HepG2 (cell line): ENCODE measurements at places on chromosomes 7 and 10.

DNA sequence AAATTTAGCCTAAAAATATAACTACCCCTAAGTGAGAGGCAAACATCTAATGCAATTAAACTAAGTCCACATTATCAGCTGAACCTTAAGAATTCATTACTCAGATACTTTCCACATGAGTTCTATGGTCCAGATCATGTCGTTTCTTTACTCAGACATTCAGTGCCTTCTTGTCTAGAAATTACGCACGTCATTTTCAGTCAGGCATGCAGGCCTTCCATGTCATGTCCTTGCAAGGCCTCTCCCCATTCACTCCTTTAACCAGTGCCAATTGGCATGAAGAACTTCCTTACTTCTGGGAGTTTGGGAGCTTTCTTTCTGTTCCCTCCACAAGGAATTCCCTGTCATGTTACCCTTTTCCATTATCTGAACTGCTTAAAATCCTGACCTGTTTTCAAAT lies 118.8 kb downstream of the NRP1 start:
- no peak for DNase-seq

- DNase-seq: no peak
Observed at GRCh38 chr10:127774766-127775559, 38.0 kb downstream of the FOXI2 start.

DNA sequence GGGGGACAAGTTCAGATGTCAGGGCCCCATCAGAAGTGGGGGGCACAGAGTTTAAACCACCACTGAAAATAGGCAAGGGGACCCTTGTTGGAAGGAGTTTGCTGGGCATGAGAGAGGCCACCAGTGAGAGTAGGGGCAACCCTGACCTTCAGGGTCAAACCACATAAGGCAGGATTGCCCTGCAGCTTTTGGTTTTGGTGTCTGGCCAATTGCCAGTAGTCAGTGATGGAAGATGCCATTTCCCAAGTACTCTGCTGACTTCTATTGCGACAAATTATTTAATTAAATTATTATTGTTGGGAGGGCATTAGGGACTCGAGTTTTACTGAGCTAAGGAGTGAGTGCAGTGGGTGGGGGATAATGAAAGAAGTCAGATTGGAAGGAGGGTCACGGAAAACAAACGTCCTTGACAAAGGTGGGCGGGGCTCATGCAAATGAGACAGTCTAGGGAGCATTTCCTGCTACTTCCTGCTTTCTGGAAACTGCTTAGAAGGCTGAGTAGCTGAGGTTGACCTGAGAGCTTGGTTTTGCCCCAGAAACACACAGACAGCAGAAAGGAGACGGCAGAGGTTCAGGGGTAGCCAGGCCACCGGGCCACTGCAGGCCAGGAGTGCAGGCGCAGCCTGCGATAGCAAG lies 74.2 kb upstream of the ANLN start:
- no peak for DNase-seq

DNA sequence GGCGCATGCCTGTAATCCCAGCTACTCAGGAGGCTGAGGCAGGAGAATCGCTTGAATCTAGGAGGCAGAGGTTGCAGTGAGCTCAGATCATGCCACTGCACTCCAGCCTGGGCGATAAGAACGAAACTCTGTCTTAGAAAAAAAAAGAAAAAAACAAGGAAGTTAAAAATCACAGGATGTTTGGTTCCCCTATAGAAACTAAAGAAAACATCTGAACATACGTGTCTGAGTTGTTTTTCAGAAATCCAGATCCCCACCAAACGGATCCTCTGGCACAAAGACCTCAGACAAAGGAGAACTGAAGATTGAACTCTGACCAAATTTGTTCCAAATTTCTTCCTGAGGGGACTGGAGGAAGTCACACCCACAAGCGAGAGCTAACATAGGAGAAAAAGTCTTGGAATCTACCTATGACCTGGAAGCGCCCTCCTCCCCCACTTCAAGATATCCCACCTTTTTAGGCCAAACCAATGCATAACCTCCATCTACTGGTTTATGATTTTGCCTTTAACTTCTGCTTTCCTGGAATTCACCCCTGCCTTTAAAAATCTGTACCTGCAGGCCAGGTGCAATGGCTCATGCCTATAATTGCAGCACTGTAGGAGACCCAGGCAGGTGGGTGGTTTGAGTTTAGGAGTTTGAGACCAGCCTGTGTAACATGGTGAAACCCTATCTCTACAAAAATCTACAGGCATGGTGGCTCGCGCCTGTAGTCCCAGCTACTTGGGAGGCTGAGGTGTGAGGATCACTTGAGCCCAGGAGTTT lies 19.7 kb upstream of the SIRT1 start:
- DNase-seq: no peak

DNA sequence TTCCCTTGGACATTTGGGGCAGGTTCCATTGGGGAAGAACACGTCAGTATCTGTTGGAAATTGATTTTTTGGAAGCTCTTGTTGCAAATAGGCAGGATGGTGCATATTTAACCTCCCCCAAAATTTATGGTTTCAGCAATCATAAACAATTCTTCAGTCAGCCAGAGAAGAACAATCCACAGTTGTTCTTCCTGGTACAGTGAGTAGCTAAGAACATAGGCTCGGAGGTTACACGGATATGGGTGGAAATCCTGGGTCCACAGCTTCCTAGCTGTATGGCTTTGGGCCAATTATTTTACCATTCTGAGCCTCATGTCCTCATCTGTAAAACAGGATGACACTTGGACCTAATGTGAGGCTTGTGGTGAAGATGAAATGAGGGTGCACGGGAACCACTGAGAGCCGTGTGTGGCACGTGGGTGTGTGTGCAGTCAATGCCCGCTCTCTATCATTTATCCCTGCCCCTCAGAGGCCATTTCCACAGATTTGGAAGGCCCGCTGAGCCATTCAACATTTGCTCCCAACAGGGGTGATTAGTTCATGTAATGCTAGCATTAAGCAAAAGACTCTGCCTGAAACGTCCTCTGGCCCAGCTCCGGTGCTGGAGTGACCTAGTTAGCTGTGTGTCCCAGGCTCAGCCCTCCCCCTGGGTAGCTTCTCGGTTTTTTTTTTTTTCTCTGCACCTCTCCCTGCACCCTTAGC lies 9.7 kb downstream of the CAMK1D start:
- no peak for DNase-seq
